ENCODE measurements at places on chromosomes 12 and 14.

- DNase-seq: no peak
These were observed 201.5 kb upstream of the CAND1 start for GRCh38 chr12:67067453-67068203.

GRCh38 chr12:102939670-102940222 lies 17.7 kb upstream of the ASCL1 start:
- DNase-seq: no peak

- DNase-seq: peak; percentile 92
These were observed 6.0 kb upstream of the GPR84 start for GRCh38 chr12:54370171-54370730.

- no peak for DNase-seq
These were observed 404.4 kb upstream of the MGAT4C start for GRCh38 chr12:86660488-86661147.

- DNase-seq: no peak
These were observed 831.0 kb downstream of the C12orf50 start for GRCh38 chr12:87198181-87198580.
